Fibroblast of lung (primary cell): ENCODE measurements at places on chromosomes 4 and X. TPM values are rescaled to one million over a fixed set of nuclear protein-coding genes. Genes with fewer than 3 reads are reported as not detected.

The STK26 gene
- total RNA-seq: 2.0 and 2.8 TPM in 2 replicates

The FAM241A gene
- 0.51 and 1.2 TPM in 2 replicates for total RNA-seq

The MAGEC3 gene
- total RNA-seq: not detected in 2 replicates

The ITIH6 gene
- total RNA-seq: not detected in 2 replicates

The NKX1-1 gene
- not detected in 2 replicates for total RNA-seq

The HTT gene
- total RNA-seq: 41.8 and 52.9 TPM in 2 replicates

The PPP2R2C gene
- total RNA-seq: under 0.01 and 0.17 TPM in 2 replicates

The DOK7 gene
- under 0.01 and 0.17 TPM in 2 replicates for total RNA-seq

The RIPPLY1 gene
- total RNA-seq: not detected in 2 replicates

DNA sequence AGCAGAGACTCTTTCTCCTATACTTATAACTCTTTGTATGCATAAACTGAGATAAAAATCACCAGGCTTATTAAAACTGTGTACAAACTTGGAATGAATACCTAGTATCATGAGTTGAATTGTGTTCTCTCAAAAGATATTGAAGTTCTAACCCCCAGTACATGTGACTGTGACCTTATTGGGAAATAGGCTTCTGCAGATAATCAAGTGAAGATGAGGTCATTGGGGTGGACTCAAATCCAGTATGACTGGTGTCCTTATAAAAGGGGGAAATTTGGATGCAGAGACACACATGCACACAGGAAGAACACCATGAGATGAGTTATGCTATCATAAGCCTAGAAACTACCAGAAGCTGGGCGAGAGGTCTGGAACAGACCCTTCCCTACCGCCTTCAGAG is 26.2 kb downstream of the ZNF827 start:
- no peaks in the 10 kb centered on the region for H3K4me1 ChIP-seq
- DNase-seq: no peak
- H3K27me3 ChIP-seq: no peaks in the 10 kb centered on the region

DNA sequence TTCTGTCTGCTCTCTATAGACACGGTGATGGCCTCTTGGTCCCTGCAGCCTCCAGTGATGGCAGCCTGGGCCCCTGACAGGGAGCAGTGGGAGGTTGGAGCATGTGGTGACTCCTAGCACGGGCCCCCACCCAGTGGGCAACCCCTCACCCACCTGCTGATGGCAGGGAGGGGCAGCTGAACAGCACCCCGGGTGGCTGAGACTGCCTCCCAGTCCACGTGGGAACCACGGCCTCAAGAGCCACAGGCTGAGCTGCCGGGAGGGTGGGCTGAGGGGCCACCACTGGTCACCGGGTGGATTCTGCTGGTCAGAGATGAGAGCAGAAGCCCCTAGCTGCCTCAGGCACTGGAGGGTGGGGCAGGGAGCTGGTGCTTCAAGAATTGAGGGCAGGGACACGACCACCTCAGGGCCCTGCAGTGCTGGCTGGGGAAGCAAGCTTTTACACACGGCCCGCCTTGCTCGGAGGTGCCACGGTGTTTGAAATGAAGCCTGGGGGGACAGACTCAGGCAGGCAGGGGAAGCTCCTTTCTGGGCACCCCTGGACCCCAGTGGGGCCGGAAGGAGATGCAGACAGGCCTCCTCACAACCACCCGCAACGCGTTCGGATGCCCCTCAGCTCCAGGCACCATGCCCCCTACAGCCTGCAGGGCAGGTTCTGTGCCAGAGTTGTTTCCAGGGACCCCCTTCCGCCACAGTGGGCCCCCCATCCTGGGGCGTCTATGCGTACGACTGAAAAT is 6.3 kb upstream of the HAUS3 start:
- DNase-seq: no peak
- peaks cover 2% of the 10 kb centered on the region for H3K4me1 ChIP-seq
- H3K36me3 ChIP-seq: peaks cover 18% of the 10 kb centered on the region
- H3K27ac ChIP-seq: no peak overlapping the region
- no peaks in the 10 kb centered on the region for H3K27me3 ChIP-seq

GRCh38 chr4:14853176-14853943 is 148.9 kb upstream of the CPEB2 start:
- H3K4me3 ChIP-seq: no peak overlapping the region
- H3K27ac ChIP-seq: no peak overlapping the region
- peak; percentile 96 for DNase-seq
- H3K4me1 ChIP-seq: peaks cover 16% of the 10 kb centered on the region
- no peaks in the 10 kb centered on the region for H3K27me3 ChIP-seq
- no peaks in the 10 kb centered on the region for H3K36me3 ChIP-seq

DNA sequence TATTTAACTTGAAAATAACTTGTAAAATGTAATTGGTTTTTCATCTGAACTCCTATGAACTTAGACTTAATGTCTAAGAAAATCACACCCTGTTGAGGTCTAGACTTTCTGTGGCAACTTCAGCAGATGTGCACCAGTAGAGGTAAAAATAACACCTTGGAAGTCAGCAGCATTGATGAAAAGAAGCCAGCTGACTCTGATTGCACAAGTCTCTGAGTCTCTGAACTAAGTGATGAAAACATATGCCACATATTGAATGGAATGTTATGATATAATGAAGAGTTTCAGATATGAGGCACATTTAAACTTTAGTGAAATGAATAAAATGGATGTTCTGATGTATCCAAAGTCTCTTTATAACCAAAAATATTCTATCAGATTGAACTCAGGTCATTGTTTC is 155.4 kb downstream of the GPM6A start:
- no peak overlapping the region for H3K27ac ChIP-seq
- no peaks in the 10 kb centered on the region for H3K4me1 ChIP-seq
- no peak overlapping the region for H3K4me3 ChIP-seq
- H3K36me3 ChIP-seq: no peaks in the 10 kb centered on the region
- DNase-seq: no peak

DNA sequence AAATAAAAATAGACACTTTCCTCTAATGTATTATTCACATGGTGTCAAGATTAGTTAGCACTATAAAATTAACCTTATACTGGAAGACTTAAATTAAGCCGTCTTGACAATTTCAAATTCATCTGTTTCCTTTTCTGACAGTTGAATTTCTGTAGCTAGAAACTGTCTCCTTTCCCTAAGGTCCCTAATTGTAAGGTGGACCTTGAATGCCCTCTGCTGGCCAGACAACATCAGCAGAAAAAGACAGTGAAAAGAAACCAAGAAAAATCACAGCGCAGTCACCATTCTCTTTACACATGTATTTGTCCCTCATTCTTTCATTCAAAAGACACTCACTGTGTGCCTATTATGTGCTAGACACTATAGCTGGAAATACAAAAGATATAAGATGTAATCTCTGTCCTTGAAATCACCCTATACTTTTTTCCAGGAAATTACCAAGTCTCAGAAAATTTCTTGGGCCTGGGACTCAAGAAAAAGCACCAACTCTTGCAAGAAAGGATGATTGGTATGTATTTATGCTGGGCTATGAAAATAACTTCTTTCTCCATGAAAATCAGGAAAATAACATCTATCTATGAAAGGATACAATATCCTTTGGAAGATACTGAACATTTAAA is 32.7 kb upstream of the AMBN start:
- H3K27me3 ChIP-seq: no peaks in the 10 kb centered on the region
- DNase-seq: peak; percentile 62
- no peaks in the 10 kb centered on the region for H3K4me1 ChIP-seq

GRCh38 chrX:105168577-105168976 is 51.9 kb downstream of the TEX13A start:
- no peaks in the 10 kb centered on the region for H3K36me3 ChIP-seq
- no peak overlapping the region for H3K4me3 ChIP-seq
- no peaks in the 10 kb centered on the region for H3K4me1 ChIP-seq
- DNase-seq: no peak
- no peak overlapping the region for H3K27ac ChIP-seq

DNA sequence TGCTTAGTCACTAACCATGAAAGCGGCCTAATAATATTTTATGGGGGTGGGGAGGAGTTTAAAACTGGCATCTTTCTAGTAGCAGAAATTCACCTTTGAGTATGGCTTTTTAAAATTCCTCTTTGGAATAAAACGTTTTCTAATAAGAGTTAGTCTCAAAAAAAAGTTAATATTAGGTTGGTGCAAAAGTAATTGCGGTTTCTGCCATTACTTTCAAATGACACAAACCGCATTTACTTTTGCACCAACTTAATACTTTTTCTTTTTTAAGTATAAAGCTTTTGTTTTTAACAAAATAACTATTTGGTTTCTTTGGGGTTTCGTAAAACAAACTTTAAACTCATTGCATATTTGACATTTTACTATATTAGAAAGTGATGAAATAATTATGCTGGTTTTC is 68.4 kb downstream of the FBXO8 start:
- no peak overlapping the region for H3K4me3 ChIP-seq
- peak; percentile 11 for DNase-seq
- H3K27me3 ChIP-seq: peaks cover 48% of the 10 kb centered on the region
- no peaks in the 10 kb centered on the region for H3K36me3 ChIP-seq
- H3K27ac ChIP-seq: no peak overlapping the region
- no peaks in the 10 kb centered on the region for H3K4me1 ChIP-seq

DNA sequence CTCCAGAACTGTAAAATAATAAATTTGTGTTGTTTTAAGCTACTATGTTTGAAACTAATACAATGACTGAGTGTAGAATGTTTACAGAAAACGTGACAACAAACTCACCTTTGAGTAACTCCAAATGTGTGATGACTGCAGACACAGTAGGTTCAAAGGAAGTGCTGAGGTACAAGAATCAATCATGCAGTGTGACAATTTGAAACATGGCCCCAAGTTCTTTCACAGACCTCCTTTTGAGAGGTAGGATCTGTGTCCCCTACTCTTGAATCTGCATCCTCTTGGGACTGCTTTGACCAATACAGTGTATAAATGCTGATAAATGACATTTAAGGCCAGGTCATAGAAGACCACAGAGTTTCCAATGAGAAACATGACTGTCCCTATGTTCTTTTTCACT is 667.7 kb upstream of the DIPK2B start:
- no peak overlapping the region for H3K27ac ChIP-seq
- no peaks in the 10 kb centered on the region for H3K4me1 ChIP-seq
- no peaks in the 10 kb centered on the region for H3K36me3 ChIP-seq
- H3K4me3 ChIP-seq: no peak overlapping the region

DNA sequence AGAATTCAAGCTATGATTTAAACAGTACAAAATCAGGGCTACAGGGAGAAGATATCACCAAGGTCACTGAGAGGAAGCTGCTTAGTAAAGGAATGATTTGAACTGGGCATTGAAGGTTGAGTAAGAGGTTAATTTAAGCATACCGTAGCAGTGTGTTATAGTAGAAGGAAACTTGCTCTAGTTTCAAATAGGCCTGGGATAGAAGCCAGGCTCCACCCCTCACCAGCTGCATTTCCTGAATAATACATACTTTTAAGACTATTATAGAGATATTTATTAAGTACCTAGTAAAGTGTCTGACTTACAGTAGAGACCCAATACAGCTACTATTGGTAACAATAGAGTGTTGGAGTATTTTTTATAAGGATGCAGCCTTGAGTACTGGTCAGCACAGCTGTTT is 118.0 kb upstream of the GLRA2 start:
- no peak overlapping the region for H3K27ac ChIP-seq
- no peak for DNase-seq
- H3K4me3 ChIP-seq: no peak overlapping the region

- no peaks in the 10 kb centered on the region for H3K36me3 ChIP-seq
- no peak overlapping the region for H3K4me3 ChIP-seq
- H3K27ac ChIP-seq: no peak overlapping the region
- peaks cover 5% of the 10 kb centered on the region for H3K4me1 ChIP-seq
- no peaks in the 10 kb centered on the region for H3K27me3 ChIP-seq
- DNase-seq: peak; percentile 53
Observed at GRCh38 chr4:151485541-151486131, 76.7 kb downstream of the FHIP1A start.

GRCh38 chr4:77202491-77202890 is 45.5 kb downstream of the CCNG2 start:
- peaks cover 6% of the 10 kb centered on the region for H3K27me3 ChIP-seq
- no peak for DNase-seq
- no peak overlapping the region for H3K4me3 ChIP-seq
- no peaks in the 10 kb centered on the region for H3K36me3 ChIP-seq
- no peak overlapping the region for H3K27ac ChIP-seq

DNA sequence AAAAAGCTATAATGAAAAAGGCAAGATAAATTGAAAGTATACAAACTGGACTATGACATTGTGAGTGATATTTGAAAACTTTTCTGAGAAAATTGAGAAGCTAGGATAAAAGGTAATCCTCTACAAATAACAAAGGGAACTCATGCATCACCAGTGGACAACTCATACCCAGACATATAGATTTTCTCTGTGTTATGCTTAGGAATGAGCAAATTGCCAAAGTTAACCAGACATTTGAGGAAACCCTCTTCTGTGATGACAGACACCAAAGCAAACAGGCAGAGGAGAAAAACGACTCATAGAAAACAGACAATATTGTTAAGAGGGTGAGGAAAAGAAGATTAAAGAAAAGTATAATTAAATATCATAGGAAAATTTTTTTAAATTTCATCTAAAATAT is 186.5 kb downstream of the MAB21L2 start:
- no peak for DNase-seq
- no peak overlapping the region for H3K27ac ChIP-seq
- H3K4me3 ChIP-seq: no peak overlapping the region
- no peaks in the 10 kb centered on the region for H3K27me3 ChIP-seq
- no peaks in the 10 kb centered on the region for H3K36me3 ChIP-seq
- peaks cover 2% of the 10 kb centered on the region for H3K4me1 ChIP-seq

DNA sequence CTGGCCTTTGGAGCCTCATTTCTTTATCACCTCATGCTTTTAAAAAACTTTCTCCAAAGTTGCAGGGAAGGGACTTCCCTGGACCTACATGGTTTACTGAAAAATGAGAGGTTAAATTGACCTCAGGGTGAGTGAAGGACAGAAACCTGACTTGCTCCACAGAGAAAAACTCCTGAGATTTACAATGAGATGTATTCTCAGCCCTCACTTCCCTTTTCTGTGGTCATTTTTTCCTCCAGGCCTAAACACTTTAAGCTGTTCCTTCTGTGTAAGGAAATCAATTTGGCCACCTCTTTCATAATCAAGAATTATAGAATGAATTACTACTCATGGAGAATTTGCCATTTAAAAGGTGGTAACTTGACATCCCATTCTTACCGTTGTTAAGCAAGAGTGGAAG is 77.9 kb downstream of the HPGD start:
- no peak for DNase-seq
- H3K4me1 ChIP-seq: no peaks in the 10 kb centered on the region
- H3K4me3 ChIP-seq: no peak overlapping the region
- H3K36me3 ChIP-seq: no peaks in the 10 kb centered on the region
- no peaks in the 10 kb centered on the region for H3K27me3 ChIP-seq

DNA sequence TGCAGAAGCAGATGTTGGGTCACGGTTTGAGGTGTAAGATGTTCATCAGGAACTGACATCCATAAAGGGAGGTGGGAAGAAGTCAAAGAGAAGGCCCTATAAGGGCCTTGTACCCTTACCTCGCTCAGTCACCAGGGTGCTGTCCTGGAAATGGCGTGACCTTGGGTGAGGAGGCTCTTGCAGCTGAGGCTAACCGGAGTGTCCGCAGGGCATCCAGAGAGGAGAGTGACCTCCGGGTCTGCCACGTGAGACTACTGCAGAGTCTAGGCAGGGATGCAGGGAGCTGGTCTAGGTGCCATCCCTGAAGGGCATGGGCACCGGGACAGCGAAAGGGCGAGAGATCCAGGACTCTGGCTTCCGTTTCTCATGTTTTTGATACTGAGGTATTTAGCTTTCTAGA is 28.7 kb upstream of the IRAK1 start:
- no peak overlapping the region for H3K4me3 ChIP-seq
- no peaks in the 10 kb centered on the region for H3K36me3 ChIP-seq
- H3K27me3 ChIP-seq: no peaks in the 10 kb centered on the region
